ENCODE measurements at places on chromosomes 16 and 17.
A peak's percentile ranks its signal among the peaks of the same experiment; 100 is the strongest.

DNA sequence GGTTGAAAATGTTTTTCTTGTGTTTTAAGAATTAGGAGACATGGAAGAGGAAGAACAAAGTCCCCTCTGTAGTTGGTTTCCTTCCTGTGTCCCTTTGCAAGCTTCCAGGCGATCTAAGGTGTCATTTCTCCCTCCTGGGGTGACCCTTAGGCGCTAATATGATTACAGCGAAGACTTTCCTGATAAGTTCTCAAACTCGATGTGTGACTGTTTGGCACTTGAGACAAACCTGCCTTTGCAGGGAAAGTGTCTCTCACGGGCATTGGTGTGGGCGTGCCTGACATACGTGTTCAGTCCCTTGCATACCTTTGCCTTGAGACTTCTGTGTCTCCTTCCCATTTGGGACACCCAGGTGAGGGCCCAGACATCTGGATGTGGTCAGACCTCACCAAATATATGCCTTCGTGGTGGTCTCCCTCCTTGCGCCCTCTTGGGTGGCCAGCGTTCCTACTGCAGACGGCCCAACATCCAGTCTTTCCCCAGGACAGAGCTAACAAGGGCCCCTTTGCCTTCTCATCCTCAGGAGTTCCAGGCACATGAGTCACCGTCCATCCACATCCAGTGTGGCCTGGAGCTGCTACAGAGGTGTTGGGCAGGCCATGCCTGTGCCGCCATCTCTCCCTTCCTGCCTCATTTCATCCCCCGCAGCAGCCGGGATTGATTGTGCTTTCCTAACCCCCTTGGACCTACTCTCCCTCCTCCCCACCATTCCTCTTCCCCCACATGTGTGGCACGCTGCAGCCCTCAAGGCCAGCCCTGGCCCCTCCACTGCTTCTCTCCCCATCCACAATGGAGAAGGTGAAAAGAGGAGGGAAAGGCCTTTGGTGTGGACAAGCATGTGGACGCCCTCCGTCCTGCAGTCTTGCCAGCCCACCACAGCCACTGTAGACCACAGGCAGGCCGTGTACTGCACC, 3.1 kb upstream of the JPT2 start:
- H3K27me3 ChIP-seq, result no peaks in the 10 kb centered on the region
- peaks cover 49% of the 10 kb centered on the region for H3K36me3 ChIP-seq
- H3K4me3 ChIP-seq, result no peak overlapping the region
- H3K27ac ChIP-seq, result no peak overlapping the region

- no peak overlapping the region for H3K4me3 ChIP-seq
- no peaks in the 10 kb centered on the region for H3K4me1 ChIP-seq
- no peaks in the 10 kb centered on the region for H3K36me3 ChIP-seq
- H3K27ac ChIP-seq, result no peak overlapping the region
- no peak for DNase-seq
- H3K27me3 ChIP-seq, result no peaks in the 10 kb centered on the region
These were observed 145.2 kb downstream of the PMP22 start for GRCh38 chr17:15119968-15120367.

DNA sequence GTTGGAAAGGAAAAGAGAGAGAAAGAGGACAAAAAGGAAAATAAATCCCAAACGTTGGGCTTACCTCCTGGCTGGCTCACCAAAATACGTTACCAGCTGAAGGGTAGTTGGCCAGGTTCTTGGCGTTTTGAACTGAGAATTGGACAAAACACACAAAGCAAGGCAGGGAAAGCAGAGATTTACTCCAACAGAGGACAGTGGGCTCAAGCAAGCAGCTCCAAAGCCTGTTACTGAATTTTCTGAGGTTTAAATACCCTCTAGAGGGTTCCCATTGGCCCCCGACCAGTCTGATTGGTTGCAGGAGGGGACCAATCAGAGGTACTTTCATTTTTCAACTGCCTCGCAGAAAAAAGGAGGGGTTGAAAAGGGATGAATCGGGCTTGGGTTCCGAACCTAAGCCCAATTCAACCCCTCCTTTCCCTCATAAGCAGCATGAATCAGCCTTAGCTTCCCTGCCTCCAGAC, 55.6 kb upstream of the ALOX12 start:
- peak overlapping the region; percentile 79 for H3K4me3 ChIP-seq
- H3K27ac ChIP-seq, result peak overlapping the region; percentile 81
- peaks cover 3% of the 10 kb centered on the region for H3K27me3 ChIP-seq
- peaks cover 28% of the 10 kb centered on the region for H3K4me1 ChIP-seq
- H3K36me3 ChIP-seq, result no peaks in the 10 kb centered on the region

- H3K36me3 ChIP-seq, result no peaks in the 10 kb centered on the region
- no peak for DNase-seq
- H3K27me3 ChIP-seq, result peaks cover 37% of the 10 kb centered on the region
- H3K27ac ChIP-seq, result no peak overlapping the region
- H3K4me3 ChIP-seq, result no peak overlapping the region
These were observed 1.5 kb upstream of the NTN3 start for GRCh38 chr16:2469399-2470233.

DNA sequence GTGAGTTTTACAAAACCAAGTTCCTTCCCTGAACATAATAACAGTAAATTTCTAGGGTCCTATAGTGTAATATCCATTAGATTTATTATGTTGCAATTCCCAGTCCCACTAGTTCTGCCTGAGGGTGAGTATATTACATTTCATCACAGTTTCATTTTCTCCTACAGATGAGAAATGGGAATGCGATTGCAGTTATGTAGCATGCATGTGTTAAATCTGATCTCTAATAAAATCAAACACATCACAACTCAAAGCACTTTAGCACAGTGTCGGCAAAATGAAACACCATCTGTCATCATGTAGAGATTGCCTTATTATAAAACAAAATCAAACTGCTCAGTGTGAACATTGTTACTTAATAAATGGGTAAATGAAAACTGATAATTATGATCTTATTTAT, 180.5 kb upstream of the TOX3 start:
- H3K27me3 ChIP-seq, result no peaks in the 10 kb centered on the region
- no peak for DNase-seq
- H3K27ac ChIP-seq, result no peak overlapping the region
- no peaks in the 10 kb centered on the region for H3K4me1 ChIP-seq

DNA sequence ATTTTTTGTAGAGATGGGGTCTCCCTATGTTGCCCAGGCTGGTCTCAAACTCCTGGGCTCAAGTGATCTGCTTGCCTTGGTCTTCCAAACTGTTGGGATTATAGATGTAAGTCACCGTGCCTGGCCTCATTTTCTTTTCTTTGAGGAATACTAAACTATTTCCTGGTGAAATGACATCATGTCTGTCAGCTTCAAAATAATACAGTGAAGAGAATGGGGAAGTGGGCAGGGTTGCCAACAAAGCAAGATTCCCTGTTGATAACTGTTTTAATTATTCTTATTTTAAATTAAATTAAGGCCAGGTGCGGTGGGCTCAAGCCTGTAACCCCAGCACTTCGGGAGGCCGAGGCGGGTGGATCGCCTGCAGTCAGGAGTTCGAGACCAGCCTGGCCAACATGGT, 21.1 kb downstream of the PIPOX start:
- H3K27ac ChIP-seq, result no peak overlapping the region
- no peaks in the 10 kb centered on the region for H3K4me1 ChIP-seq
- peaks cover 4% of the 10 kb centered on the region for H3K27me3 ChIP-seq
- DNase-seq, result no peak
- H3K4me3 ChIP-seq, result no peak overlapping the region

DNA sequence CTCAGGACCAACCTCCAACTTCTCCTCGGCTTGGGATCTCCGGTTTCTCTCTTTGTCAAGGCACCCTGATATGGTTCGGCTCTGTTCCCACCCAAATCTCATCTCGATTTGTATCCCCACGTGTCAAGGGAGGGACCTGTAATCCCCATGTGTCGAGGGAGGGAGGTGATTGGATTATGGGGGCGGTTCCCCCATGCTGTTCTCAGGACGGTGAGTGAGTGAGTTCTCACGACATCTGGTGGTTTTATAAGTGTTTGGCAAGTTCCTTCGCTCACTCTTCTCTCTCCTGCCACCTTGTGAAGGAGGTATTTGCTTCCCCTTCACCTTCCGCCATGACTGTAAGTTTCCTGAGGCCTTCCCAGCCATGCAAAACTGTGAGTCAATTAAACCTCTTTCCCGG, 117.9 kb downstream of the SEC14L1 start:
- no peaks in the 10 kb centered on the region for H3K36me3 ChIP-seq
- no peak overlapping the region for H3K4me3 ChIP-seq
- H3K27ac ChIP-seq, result no peak overlapping the region

- H3K27ac ChIP-seq, result no peak overlapping the region
- H3K36me3 ChIP-seq, result peaks cover 3% of the 10 kb centered on the region
- peaks cover 7% of the 10 kb centered on the region for H3K4me1 ChIP-seq
- H3K27me3 ChIP-seq, result peaks cover 22% of the 10 kb centered on the region
- peak overlapping the region; percentile 69 for H3K4me3 ChIP-seq
These were observed 52.7 kb downstream of the SREBF1 start for GRCh38 chr17:17783825-17784656.

- no peaks in the 10 kb centered on the region for H3K4me1 ChIP-seq
- H3K27me3 ChIP-seq, result no peaks in the 10 kb centered on the region
- no peak overlapping the region for H3K4me3 ChIP-seq
- no peak for DNase-seq
These were observed 72.5 kb downstream of the WSCD1 start for GRCh38 chr17:6142701-6143100.

- peaks cover 5% of the 10 kb centered on the region for H3K4me1 ChIP-seq
- DNase-seq, result no peak
- H3K4me3 ChIP-seq, result no peak overlapping the region
- peaks cover 6% of the 10 kb centered on the region for H3K36me3 ChIP-seq
- H3K27ac ChIP-seq, result no peak overlapping the region
- no peaks in the 10 kb centered on the region for H3K27me3 ChIP-seq
These were observed 159.1 kb downstream of the SKAP1 start for GRCh38 chr17:48270899-48271298.

DNA sequence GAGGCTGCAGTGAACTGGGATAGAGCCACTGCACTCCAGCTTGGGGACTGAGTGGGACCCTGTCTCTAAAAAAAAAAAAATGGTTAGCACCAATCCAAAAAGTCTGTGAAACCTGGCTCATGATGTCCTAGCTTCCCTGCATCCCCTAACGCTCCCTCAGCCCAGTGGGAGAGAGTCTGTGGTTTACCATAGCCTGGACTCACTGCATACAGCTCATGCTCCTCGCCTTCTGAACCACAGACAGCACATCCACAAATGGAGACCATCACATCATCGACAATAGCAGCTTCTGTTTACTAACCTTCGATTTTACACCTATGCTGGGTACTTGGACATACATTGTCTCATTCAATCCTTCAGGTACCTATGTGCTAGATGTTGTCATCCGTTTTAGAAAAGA, 43.6 kb downstream of the NLRC5 start:
- H3K4me1 ChIP-seq, result peaks cover 29% of the 10 kb centered on the region
- H3K27me3 ChIP-seq, result no peaks in the 10 kb centered on the region
- DNase-seq, result no peak

GRCh38 chr17:76523084-76524037, 14.1 kb downstream of the CYGB start:
- peak overlapping the region; percentile 44 for H3K4me3 ChIP-seq
- peak overlapping the region; percentile 27 for H3K27ac ChIP-seq
- peak; percentile 73 for DNase-seq
- peaks cover 13% of the 10 kb centered on the region for H3K4me1 ChIP-seq

- peaks cover 7% of the 10 kb centered on the region for H3K4me1 ChIP-seq
- H3K4me3 ChIP-seq, result no peak overlapping the region
- H3K27me3 ChIP-seq, result peaks cover 6% of the 10 kb centered on the region
- no peaks in the 10 kb centered on the region for H3K36me3 ChIP-seq
These were observed 47.5 kb downstream of the SLC6A2 start for GRCh38 chr16:55703003-55704001.

DNA sequence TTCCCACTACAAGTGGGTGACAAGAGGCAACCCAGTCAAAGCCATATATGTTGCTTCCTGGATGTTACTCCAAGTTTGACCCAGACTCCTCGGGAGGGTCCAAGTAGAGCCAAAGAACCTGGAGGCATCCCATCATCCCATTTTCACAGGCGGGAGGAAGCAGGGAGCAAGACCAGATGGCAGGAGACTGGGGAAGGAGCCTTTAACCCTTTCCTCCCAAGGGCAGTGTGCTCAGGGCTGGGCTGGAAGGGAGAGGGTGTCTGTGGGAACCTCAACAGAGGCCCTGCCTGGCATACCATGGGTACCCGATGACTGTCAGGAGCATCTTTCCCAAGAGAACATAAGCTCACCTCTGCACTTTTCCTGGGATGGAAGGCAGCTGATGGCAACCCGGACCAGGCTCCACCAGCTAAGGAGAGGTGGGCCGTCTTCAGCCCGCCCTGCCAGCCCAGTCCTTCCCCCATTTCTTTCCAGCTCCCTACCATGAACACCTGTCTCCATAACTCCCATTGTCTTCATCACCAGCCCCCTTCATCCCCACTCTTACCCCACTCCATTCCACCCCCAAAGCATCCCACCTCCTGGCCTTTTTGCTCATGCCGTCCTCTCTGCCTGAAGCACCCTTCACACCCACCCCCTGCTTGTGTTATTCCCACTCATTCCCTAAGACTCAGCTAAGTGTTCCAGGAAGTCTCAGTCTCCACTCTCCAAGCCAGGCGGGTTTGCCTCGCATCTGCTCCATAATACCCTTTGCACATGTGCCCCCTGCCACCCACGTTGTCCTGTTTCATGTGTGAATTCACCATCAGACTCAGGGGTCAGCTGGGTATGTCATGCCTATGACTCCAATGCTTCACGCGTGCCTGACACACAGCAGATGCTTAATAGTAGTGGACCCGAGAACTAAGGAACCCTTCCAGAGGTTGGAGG, 5.9 kb upstream of the SLC16A5 start:
- DNase-seq, result no peak
- no peak overlapping the region for H3K27ac ChIP-seq
- peaks cover 18% of the 10 kb centered on the region for H3K4me1 ChIP-seq
- H3K36me3 ChIP-seq, result no peaks in the 10 kb centered on the region
- H3K4me3 ChIP-seq, result no peak overlapping the region
- H3K27me3 ChIP-seq, result no peaks in the 10 kb centered on the region

- no peaks in the 10 kb centered on the region for H3K4me1 ChIP-seq
- no peaks in the 10 kb centered on the region for H3K27me3 ChIP-seq
- no peak for DNase-seq
- no peak overlapping the region for H3K27ac ChIP-seq
- H3K4me3 ChIP-seq, result no peak overlapping the region
These were observed 52.7 kb upstream of the NOG start for GRCh38 chr17:56540836-56541235.

DNA sequence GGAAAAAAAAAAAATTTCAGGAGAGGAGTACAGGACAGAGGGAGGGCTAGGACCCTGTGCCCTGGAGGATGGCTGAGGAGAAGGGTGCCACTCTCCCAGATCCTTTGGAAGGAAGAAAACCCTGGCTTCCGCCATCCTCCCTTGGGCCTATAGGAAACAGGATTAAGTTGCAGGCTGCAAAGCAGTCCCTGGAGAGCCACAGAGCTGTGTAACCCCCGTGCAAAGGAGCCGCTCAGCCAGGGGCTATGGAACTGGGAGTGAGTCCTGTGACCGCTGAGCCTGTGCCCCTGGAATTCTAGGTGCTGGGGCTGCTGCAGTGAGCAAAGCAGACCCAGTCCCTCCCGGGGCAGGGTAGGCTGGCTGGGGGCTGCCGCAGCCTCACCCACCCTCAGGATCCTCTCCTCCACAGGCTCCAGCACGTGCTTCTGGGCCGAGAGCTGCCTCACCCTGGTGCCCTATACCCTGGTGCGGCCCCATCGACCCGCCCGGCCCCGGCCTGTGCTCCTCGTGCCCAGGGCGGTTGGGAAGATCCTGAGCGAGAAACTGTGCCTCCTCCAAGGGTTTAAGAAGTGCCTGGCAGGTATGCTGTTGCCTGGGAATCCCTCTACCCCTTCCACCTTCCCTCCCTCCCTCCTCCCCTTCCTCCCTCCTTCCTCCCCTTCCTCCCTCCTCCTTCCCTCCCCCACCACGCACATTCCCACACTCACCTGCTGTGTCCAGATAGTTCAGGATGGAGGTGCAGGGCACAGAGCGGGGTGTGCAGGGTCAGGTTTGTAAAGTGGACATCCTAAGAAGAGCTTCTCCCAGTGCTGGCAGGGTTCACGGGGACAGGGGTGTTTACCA, 15.3 kb downstream of the SGSH start:
- no peak overlapping the region for H3K4me3 ChIP-seq
- peaks cover 2% of the 10 kb centered on the region for H3K36me3 ChIP-seq
- no peak for DNase-seq
- H3K4me1 ChIP-seq, result no peaks in the 10 kb centered on the region
- no peak overlapping the region for H3K27ac ChIP-seq

Data from T-helper 2 cell treated with Interferon-gamma antibody and Interleukin-4, amounts not matched to agents 5 μg/mL and 100 μg/mL, for 36 hours (primary cell).